ENCODE measurements at places on chromosomes 16 and 17.
A peak's percentile ranks its signal among the peaks of the same experiment; 100 is the strongest.

DNA sequence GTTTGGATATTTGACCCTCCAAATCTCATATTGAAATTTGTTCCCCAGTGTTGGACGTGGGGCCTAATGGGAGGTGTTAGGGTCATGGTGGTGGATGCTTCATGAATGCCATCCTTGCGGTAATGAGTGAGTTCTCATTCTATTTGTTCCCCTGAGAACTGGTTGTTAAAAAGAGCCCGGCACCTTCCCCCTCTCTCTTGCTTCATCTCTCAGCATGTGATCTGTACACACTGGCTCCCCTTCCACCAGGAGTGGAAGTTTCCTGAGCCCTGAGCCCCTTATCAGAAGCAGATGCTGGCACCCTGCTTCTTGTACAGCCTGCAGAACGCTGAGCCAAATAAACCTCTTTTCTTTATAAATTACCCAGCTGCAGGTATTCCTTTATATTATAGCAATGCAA is 25.6 kb downstream of the PIK3R6 start:
- DNase-seq, result no peak

GRCh38 chr16:71635632-71636031 is 9.6 kb downstream of the MARVELD3 start:
- DNase-seq, result no peak

- DNase-seq, result peak; percentile 70
Measured at GRCh38 chr17:60421273-60422161, 772 bp upstream of the CHCT1 start.

DNA sequence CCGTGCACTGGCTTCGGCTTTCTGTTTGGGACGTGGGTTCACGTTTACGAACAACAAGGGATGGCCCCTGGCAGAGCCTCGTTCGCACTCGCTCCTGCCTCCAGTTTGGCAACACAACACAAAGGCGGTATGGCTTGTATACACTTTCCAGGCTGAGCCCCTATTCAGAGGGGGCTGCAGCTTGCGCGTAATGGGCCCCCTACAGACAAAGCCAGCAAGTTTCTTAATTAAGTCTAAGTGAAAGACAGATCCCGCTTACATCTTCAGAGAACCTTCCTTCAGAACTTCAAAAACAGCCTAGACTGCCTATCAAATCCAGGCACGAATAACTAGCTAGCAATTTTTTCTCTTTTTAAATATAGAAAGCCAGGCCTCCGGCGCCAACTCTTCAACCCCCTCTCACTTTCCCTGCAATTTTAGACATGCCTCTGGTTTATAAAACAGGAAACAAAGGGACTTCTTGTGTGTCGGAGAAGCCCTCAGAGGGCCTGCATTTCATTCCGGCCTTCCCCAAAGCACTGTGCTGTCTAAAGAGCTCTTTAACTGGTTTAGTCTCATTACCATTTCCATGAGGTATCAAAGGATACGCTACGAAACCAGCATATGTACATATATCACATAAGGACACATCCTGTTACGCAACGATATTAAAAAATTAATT is 244.9 kb downstream of the STX8 start:
- no peak for DNase-seq

DNA sequence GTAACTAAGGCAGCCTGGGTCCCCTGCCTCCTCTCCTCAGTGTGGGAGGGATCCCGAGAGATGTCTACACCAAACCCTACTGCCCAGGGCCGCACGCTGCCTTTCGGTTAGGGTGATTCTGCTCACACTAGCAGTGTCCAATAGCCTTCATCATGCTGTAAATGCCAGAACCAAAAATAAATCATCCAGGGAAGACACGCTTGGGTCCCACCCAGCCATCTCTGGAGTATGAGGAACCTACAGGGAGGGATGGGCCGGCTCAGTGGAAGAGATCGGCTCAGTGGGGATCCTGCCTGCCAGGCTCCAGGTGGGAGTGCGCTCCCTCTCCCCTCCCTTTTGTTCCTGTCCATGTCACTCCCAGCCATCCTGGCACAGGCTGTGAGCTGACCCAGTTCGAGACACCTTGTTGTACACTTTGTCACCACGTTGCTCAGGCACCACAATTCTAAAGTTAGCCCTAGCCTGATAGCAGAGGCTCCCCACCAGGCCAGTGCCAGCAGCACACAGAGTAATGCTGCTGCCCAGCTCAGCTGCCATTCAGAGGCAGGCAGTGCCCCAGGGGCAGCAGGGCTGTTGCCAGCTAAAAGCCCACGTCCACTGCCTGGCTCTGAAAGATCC is 24.5 kb downstream of the PEMT start:
- no peak for DNase-seq

DNA sequence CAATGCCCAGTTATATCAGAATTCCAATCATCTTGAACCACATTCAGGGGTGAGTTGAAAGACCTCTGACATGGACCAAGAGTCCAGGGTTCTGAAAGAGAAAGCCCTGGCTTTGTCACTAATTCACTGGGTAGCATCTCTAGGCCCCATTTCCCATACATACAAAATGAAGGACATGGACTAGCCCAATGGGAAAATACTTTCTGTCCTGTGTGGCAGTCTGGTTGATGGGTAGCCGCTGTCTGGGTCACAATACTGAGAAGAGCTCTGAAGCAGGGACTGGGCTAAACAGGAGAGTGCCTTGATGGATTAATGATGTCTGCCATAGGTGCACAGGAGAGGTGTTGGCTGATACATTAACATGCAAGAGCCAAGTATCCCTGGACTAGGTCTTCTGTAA is 214.3 kb downstream of the RAB11FIP4 start:
- DNase-seq, result no peak

DNA sequence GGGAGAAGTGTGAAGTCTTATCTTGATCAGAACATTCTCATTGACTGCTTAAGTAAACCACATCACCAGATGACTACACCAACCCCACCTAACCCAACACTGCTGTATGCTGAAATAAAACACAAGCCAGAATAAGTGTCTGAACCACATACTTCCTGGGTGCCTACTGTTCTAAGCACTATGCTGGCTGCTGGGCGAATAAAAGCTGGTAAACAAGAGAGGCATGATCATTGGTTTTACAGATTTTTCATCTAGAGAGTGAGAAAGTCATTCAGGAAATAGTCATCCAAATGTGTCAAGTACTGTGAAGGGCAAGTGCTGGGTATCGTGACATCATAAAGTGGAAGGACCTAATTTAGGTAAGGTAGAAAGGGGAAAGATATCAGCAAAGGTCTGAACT is 199.0 kb upstream of the SOX9 start:
- DNase-seq, result no peak

- no peak for DNase-seq
Measured at GRCh38 chr17:29150161-29150560, 30.0 kb downstream of the MYO18A start.

DNA sequence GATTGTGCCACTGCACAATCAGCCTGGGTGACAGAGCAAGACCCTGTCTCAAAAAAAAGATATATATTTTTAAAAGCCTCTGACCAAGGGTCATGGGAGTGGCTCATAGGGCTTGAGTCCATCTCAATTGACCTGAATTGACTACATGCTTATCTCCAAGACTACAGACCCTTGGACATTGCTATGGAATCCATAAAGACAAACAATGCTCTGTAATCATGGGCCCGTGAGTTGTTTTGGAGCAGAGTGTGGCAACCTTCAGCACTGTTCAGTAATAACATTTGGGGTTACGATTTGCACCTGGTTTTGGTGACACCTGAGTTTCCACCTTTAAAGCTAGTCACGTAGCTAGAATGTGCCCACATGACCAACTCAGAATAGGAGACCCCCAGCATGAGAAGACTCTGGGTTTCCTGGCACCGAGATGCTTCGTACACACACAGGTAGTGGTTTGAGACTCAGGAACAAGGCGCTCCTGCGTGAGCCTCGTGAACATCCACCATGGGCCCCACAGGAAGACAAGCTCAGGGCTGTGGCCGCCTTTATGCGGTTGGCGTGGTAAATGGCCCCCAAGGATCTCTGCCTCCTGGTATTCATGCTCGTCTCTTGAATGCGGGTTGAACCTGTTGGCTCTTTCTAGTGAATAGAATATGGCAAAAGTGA is 66.6 kb upstream of the RPH3AL start:
- peak; percentile 71 for DNase-seq

DNA sequence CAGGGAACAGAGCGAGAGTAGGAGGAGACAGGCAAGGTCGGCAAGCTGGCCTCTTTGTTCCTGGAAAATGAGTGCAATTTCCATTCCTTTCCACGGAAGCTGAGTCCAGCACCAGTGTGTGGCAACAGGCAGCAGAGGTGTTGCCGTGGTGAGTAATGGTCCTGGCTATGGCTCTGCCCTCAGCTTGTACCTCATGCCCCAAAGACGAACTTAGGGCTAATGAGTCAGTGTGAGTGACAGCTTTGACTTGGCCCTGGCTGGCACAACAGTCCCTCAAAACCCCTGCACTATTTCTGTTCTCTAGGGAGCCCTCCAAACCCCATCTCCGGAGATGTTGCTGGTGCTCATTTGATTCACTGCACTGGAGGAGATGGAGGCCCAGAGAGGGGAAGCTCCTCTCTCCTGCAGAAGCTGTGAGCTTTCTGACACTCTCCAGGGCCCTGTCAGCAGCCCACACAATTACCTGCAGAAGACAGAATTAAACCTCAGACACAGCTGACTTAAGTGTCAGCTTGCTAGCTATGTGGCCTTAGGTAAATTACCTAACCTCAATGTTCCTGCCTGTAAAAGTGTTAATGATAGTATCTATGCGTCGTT is 129.9 kb downstream of the TMEM132E start:
- no peak for DNase-seq

DNA sequence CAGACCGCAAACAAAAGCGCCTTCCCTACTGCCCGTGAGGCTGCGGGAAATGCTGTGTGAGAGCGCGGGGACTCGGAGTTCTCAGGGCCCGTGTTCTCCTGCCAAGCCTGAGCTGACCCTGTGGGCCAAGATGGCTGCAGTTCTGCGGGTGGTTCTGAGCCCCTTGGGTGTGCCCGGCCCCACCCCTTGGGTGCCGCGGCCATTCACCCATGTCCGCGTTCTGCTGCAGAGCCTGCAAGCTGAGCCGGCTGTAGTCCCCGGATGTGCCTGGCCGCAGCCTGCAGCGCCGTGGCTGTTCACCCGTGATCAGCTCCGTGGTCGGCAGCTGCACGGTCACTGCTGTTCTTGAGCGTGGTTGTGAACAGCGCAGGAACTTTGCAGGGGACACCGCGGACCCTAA is 20.0 kb downstream of the ACSF3 start:
- DNase-seq, result no peak

GRCh38 chr17:32355649-32356377 is 5.9 kb downstream of the ZNF207 start:
- DNase-seq, result no peak

GRCh38 chr16:69193855-69194254 is 6.9 kb downstream of the SNTB2 start:
- no peak for DNase-seq

GRCh38 chr16:59469266-59469665 is 735.1 kb upstream of the GOT2 start:
- no peak for DNase-seq

DNA sequence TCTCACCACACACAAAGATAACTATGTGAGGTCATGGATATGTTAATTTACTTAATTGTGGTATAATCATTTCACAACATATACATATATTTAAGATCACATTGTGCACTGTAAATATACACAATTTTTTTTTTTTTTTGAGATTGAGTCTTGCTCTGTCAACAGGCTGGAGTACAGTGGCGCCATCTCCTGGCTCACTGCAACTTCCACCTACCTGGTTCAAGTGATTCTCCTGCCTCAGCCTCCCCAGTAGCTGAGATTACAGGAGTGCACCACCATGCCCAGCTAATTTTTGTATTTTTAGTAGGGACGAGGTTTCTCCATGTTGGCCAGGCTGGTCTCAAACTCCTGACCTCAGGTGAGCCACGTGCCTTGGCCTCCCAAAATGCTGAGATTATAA is 11.5 kb upstream of the PRSS54 start:
- peak; percentile 23 for DNase-seq

DNA sequence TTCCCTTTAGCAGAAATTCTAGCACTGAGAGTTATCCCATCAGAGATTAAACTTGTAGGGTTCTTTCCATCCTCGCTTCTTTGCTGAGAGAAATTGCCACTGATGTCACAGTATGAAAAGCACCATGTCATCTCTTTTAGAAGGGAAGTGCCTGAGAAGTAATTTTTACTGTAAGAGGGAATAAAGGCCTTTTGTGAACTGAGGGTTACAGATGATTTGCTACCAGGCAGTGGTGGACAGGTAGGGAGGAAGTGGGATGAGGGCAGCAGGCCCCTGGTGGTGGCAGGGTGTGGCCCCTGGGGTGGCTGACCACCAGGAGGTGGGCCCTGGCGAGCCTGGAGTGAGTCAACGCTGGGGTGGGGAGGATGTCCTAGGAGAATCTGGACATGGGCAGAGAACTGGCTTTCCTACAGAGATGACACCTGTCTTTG is 6.4 kb upstream of the MILR1 start:
- no peak for DNase-seq

DNA sequence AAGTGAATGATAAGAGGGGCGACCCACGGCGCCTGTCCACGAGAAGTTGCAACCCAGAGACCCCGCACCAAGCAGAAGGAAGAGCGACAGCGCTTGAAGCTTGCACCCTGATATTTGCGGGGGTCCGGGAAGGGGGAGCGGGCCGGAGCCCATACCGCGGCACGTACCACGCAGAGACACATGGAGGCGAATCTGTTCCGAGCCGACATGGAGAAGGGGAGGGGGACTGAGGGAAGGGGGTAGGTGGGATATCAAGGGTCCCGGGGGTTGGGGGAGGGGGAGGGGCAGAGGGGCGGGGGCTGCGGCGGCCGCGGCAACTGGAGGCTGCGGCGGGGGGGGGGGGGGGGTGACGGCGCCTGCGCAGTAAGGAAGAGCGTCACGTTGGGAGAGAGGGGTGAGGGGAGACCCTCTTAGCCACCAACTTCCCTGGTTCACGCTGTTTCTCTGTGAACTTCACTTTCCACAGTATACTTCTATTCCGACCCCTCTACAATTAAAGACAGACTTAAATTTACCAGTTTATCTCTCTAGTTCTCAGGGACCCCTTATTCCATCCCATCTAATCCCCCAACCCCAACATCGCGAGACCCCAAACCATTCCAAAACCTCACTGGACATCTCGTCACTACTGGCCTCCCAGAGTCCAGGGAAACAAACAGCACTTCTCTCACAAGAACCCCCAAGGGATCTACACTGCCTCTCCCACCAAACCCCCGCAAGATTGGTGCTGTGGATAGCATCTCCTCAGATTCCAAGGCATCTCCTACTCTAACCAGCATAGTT is 8.0 kb downstream of the DLG4 start:
- DNase-seq, result no peak

- DNase-seq, result no peak
Measured at GRCh38 chr16:13919330-13919682, 648 bp upstream of the ERCC4 start.

- DNase-seq, result no peak
Measured at GRCh38 chr16:30656974-30657865, 1.0 kb upstream of the FBRS start.

DNA sequence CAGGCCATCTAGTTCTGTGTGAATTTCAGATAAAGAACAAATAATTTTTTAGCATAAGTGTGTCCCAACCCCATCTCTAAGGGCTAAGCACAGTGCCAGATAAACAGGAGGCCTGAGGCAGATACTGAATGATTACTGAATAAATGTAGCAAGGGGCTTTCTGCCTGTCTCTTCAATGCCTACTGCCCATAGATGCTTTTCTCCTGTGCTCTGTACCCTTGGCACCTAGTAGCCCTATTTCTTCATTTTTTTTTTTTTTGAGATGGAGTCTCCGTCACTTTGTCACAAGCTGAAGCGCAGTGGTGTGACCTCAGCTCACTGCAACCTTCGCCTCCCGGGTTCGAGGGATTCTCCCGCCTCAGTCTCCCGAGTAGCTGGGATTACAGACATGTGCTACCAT is 25.3 kb downstream of the IGFBP4 start:
- DNase-seq, result no peak

Measured in CD8-positive, alpha-beta memory T cell (primary cell).